ENCODE measurements at places on chromosomes 4 and X. TPM values are rescaled to one million over a fixed set of nuclear protein-coding genes. Genes with fewer than 3 reads are reported as not detected.
A peak's percentile ranks its signal among the peaks of the same experiment; 100 is the strongest.

Gene GSTCD
- 16.8 TPM for polyA plus RNA-seq

Gene RASSF6
- polyA plus RNA-seq: 5.2 TPM

Gene PABPC4L
- polyA plus RNA-seq: 11.6 TPM

Gene DRP2
- 1.5 TPM for polyA plus RNA-seq

Gene HTT-AS
- polyA plus RNA-seq: not detected

Gene VSIG4
- polyA plus RNA-seq: 6.2 TPM

GRCh38 chr4:134906404-134907023, 704.9 kb upstream of the PABPC4L start:
- DNase-seq: peak; percentile 9

GRCh38 chr4:118285931-118286330, 66.9 kb downstream of the PRSS12 start:
- DNase-seq: no peak

DNA sequence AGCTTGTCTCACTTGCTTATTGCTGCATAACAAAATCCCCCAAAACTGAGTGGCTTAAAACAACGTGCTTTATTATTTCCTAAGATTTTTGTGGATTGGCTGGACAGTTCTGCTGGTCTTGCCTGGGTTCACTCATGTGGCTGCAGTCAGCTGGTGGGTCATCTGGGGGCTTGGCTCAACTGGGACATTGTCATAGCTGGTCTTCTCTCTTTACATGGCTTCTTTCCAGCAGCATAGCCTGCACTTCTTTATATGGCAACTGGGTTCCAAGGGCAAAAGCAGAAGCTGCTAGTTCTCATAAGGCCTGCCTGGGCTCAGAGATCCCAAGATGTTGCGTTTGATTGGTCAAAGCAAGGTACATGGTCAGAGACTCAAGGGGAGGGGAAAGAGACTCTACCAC, 33.7 kb upstream of the STAG2 start:
- no peak for DNase-seq

DNA sequence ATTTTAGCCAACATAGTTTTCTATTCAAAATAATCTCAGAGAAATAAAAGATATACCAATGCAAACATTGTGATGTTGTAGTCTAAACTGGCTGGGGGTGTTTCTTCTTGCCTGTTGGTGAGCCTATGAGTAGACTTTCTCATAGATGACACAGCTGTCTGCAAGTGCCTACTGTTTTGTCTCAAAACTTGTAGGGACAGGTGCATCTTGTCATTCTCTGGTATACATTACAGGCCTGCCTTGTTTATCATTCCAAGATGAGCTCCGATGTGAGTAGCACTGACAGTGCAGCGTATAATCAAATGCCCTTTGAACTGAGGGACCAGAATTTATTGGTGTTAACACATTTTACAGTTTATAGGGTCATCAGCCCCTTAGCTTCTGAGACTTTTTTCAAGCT, 353.8 kb downstream of the PRDM5 start:
- DNase-seq: peak; percentile 3

DNA sequence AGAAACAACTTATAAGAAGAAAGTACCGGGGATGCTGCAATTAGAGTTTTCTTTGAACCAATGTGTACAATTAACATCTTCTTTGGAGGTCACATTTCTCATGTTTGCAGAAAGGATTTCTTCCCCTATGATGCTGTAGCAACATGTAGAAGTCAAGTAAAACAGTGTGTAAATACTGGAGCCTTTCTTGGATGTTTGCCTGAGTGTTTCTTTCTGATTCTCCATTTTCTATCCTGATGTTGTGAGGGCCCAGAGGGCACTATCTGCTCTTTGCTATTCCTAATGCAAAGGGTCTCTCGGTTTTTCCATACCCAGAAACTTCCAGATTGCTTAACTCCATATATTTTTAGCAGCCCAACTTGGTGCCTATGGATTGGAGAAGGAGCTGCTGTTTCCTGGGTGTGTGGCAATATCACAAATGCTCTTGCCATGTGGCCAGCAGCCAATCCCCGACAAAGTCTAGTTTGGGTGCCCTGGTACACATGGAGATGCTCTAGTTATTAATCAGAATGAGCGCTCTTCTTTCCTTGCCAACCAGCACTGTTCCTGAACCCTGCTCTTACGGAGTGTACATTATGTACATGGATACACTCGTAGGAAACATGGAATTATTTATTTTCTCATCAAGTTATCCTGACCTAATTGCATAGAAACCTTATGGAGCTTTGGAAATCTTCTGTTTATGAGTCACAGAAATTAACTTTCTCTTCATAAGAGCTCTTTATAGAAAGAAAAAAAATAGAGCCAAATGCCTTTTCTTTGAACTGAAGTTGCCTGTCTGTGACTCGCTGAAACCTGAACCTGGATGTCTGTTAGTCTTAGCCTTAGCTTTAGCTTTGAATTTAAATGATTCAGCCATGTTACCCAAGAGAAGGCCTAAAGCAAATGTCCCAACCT, 67.0 kb upstream of the GPC4 start:
- no peak for DNase-seq

DNA sequence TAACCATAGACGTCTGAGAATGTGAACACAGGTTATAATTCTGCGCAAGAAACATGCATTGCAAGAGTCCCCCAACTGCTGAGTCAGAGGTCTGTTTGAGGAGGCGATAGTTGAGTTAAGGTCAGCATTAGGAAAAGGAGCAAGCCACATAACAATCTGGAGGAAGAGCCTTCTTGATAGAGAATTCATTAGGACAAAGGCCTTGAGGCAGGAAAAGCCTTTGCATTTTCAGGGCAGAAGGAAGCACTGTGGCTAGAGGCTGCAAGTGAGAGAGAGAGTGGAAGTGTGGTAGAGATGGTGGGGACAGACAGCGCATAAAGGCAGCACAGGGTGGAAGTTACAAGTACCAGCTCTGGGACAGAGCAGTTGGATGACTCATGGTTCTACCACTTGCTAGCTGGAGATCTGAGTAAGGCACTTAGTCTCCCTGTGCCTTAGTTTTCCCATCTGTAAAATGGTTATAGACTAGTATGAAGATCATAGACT, 125.8 kb upstream of the LNX1 start:
- no peak for DNase-seq

- no peak for DNase-seq
These were observed 32.3 kb downstream of the CYBB start for GRCh38 chrX:37812110-37812509.

DNA sequence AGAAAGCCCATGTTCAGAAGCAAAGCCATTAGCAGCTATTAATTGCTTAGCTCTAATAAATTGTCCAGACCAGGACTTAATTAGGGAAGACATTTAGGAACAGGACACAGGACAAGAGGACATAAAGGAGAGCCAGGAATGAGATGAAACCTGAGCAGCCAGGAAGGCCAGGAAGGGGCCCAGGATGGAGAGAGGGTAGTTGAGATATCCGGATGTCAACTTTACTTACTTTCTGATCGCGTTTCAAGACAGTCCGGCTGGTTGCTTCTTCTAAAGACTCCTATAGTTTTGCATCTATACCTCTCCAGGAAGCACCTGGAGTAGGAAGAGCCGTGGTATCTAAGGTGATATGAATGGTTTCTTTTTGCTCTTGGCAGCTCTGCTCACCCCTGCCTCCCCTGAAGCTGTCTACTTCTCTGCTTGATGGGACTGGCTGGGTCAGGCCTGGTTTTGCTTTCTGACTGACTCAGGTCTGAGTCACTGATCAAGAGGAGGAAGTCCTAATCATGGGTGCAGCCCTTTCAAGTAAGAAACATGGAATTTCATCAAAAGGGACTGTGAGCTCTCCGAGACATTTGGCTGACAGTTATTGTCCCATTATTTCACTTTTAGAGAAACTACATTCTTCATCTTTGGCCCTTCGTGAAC, 733.3 kb downstream of the RPA4 start:
- no peak for DNase-seq

- DNase-seq: no peak
These were observed 15.6 kb downstream of the EDNRA start for GRCh38 chr4:147496500-147496899.

- DNase-seq: no peak
These were observed 369.7 kb downstream of the BCOR start for GRCh38 chrX:39728025-39728424.

- no peak for DNase-seq
These were observed 128.2 kb downstream of the ANAPC10 start for GRCh38 chr4:144969821-144970220.

GRCh38 chr4:102554482-102554881, 53.3 kb downstream of the NFKB1 start:
- no peak for DNase-seq

- DNase-seq: no peak
These were observed 92.5 kb upstream of the EDA2R start for GRCh38 chrX:66731398-66731797.

All from left renal cortex interstitium (tissue), 4 donors.